GM23248 (cell line): ENCODE measurements at places on chromosomes 7 and 10.
A peak's percentile ranks its signal among the peaks of the same experiment; 100 is the strongest.

- no peak for DNase-seq
Measured at GRCh38 chr7:138727336-138728099, 26.4 kb upstream of the SVOPL start.

DNA sequence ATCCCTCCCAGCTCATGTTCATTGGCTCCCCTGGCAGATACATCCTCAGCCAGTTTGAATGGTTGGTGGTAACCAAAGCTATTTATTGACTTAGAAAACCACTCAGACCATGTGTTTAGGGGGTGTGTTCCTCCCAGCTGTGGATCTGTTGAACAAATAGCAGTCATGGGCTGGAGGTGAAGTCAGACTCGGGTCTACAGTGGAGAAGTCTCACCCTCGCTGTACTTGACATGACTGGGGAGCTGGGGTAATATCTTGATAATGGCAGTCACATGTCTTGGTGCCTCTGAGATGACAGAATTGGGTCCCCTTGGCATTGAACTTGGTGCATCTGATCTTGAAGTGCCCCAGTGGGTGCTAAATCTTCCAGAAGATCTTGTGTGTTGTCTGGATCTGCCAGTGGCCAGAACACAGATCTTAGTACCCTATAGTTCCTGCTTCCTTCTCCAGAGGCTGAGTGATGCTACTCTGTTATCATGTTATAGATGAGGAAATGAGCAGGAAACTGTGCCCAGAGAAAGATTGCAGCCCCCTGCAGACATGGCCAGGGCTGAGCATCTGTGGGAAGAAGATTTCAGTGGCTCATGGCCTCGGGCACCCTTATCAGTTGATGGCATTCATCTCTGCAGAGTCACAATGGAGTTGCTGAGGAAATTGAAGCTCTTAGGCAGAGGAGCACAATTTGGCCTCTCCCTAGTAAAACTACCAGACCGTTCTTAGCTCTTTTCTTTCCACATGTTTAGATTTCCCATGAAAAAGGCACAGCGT, 50.4 kb downstream of the ADRA2A start:
- no peak for DNase-seq

DNA sequence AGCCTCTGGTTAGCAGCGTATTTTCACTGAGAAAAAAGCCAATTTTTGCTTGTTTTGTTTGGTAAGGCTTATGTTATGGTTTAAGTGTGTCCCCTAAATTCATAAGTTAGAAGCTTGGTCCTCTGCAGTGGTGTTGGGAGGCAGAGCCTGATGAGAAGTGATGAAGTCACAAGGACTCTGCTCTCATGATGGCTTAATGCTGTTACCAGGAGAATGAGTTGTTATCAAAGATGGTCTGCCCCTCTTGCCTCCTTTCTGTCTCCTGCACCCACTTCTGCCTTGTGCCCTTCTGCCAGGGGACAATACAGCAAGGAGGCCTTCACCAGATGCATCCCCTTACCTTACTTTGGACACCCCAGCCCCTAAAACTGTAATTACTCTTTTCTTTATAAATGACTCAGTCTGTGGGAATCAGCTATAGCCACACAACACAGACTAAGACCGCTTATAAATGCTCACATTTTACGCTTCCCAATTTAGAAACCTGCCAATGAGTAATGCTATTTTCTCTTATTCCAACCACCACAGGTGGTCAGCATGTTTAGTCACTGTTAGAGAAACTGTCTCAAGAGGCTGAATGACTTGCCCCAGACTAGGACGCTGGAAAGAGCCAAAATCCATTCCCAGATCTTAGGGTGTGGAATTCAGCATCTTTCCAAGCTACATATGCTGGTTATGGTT, 6.1 kb upstream of the PKD1L1 start:
- DNase-seq = peak; percentile 63

DNA sequence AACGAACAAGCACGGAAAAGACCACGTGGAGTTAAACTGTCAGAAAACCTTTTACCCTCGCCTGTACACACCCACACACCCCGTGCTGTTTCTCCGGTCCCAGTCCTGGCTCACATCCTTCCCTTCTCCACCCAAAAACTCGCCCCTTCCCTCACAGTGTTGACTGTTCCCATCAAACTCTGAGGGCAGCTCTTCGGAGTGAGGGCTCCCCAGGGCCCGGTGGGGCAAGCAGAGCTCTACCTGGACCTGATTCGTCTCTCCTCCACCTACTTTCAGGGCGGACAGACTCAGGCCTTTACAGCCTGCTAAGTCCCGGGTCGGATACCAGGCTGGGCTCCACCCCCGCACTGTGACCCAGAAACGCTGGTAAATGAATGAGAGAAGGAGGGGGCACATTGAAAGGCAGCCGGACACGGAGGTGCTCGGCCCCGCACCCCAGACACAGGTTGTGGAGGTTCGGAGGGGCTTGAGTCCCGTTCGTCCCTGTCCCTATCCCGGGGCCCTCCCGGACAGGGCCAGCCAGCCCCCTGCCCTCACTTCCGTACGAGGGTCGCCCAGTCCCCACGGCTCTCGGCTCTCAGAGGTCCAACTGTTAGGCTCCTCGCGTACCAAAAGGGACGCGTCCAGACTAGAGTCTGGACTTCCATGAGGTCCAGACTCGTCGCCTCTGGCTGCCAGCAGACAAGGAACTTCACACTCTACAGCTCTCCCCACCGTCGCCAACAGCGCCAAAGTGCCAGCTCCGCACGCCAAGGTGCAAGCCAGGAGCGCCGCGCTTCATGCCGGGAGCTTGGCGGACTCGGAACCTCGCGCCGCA, 31.7 kb upstream of the ASL start:
- peak; percentile 73 for DNase-seq

GRCh38 chr10:76459016-76459730, 1027.7 kb downstream of the LRMDA start:
- no peak for DNase-seq

DNA sequence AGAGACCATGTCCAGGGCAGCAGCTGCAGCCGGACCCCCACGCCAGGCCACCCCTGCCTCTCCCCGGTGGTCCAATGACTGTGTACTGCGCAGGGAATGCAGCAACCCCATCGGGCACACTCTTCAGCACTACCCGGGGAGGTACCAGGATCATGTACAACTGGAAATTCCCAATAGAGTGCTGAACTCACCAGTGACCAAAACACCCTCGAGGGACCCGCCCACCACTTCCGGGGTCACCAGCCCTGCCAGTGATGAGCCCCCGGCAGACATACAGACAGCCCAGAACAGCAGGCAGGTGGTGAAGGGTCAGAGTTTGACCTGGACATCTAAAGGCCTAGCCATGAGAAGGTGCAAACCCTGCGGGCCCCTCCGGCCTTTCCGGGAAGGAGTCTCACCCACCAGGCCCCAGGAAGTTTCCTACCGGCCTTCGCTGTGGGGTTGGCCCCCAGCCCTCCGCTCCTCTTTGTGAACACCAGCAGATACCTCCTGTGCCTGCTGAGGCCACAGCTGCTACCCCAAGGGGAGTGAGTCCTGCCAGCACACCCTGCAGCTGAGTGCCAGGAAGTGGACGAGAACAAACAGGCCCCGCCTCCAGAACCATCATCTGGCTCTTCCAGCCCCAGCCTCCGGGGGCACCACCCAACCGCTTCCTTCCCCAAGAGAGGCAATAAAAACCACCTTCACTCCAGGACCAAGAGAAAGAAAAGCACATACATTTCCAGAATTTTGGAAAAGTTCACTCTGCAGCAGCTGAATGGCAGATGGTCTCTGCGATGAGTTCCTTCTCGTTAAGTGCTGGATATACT, 5.0 kb upstream of the ANKRD61 start:
- peak; percentile 72 for DNase-seq

- DNase-seq = peak; percentile 2
Measured at GRCh38 chr7:31478721-31479120, 35.2 kb upstream of the ITPRID1 start.

- no peak for DNase-seq
Measured at GRCh38 chr7:140570120-140570519, 70.5 kb downstream of the DENND2A start.

GRCh38 chr7:83441-83840, 108.9 kb upstream of the FAM20C start:
- DNase-seq = no peak

GRCh38 chr7:99102361-99102760, 41.5 kb downstream of the SMURF1 start:
- peak; percentile 73 for DNase-seq

DNA sequence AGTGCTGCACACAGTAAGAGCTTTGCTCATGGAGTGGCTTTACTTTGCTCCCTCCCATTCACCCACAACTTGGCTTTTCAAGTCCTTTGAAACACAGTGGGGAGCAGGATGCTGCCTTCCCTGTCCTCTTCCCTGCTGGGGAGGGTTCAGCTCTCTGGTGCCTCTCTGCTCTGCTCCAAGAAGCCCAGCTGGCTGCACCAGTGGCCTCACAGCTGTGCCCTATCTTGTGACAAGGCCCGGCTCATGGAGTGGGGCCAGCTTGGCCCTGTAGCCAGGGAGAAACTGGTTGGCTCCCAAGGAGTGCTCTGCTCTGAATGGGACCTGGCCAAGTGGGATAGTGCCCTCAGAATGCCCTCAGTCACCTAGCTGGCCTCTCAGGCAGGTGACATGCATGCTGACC, 212.3 kb upstream of the ZMIZ1 start:
- DNase-seq = no peak

DNA sequence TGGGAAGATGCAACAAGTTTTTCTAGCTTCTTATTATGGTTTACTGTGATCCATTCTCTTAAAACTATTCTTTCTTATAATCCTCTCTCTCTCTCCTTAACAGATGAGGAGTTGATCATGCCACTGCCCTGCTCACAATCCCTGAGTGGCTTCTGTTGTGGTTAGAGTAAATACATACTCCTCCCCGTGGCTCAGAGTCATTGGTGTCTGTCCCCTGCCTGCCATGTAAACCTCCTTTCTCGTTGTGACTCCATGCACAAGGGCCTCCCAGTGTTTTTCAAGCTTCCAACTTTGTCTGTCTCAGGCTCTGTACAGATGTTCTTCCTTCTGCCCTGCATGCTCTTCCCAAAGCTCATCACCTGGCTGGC, 20.4 kb downstream of the CCNY start:
- DNase-seq = no peak

- no peak for DNase-seq
Measured at GRCh38 chr7:47806701-47807103, 141.6 kb downstream of the PKD1L1 start.

DNA sequence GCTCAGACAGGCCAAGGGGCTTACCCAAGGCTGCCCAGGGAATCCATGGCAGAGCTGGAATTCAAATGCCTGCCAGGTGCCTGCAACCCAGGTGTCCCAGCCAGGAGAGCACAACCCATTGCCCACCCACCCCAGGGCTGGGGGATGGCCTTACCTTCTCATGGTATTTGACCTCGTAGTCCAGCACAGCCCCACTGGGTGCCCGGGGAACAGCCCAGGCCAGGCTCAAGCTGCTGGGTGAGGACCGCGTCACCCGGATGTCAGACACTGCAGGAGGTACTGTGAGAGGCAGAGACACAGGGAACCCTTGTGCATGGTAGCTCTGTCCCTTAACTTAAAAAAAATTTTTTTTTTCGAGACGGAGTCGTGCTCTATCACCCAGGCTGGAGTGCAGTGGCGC, 9.0 kb downstream of the EPHB4 start:
- no peak for DNase-seq

GRCh38 chr10:89197473-89197872, 9.6 kb downstream of the CH25H start:
- no peak for DNase-seq

GRCh38 chr7:55087521-55087961, 68.7 kb downstream of the EGFR start:
- DNase-seq = no peak

DNA sequence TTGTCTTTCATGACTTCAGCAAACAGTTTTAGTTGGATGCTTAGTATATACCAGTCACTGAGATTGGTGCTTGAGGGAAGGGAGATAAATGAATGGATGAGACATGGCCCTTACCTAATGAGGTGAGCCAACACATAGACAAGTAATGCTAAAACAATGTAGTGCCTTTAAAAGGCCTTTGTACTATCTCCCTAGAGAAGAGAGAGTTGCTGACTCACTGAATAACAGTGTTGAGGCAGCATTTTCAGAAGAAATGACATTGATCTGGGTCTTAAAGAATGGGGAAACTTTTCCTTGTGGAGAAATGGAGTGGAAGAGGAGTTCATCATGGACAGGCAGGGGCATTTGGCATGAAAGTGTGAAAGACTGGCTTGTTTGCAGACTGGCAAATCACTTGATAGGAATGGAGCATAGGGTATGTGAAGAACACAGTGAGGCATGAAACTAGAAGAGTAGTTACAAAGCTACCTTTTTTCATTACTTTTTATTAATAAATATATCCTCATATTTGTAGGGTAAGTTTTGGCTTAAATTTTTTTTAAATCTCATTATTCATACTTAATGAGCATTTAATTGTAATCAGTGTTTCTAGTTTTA, 91.2 kb downstream of the KAT6B start:
- peak; percentile 86 for DNase-seq

DNA sequence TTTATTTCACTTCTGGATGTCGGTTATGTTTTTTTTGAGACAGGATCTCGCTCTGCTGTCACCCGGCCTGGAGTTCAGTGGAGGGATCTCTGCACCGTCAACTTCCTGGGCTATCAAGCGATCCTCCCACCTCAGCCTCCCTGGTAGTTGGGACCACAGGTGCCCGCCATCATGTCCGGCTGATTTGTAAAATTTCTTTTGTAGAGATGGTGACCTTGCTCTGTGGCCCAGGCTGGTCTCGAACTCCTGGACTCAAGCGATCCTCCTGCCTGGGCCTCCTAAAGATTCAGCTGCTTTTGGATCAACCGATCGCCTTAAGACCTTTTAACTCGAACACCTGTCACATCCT, 606 bp upstream of the RABGEF1 start:
- peak; percentile 32 for DNase-seq

GRCh38 chr10:48249763-48250351, 24.6 kb downstream of the FRMPD2 start:
- DNase-seq = no peak

GRCh38 chr7:81736091-81736490, 33.8 kb downstream of the HGF start:
- DNase-seq = no peak

DNA sequence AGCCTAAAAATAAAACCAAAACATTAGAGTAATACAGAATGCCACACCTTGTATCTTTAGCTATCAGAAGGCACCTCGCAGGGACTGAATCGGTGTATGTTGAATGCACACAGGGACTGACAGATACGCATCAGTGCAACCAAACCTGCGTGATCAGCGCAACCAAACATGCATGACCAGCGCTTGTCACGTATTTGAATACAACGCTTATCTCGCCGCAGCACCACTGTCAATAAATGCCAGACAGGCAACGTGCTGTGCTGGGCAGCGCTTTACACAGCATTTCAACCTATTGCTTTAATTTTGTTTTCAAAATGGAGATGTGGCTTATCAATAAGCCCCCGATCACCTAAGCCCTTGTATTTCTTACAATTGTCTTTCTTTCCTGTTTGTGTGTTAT, 242.4 kb downstream of the SFMBT2 start:
- no peak for DNase-seq

DNA sequence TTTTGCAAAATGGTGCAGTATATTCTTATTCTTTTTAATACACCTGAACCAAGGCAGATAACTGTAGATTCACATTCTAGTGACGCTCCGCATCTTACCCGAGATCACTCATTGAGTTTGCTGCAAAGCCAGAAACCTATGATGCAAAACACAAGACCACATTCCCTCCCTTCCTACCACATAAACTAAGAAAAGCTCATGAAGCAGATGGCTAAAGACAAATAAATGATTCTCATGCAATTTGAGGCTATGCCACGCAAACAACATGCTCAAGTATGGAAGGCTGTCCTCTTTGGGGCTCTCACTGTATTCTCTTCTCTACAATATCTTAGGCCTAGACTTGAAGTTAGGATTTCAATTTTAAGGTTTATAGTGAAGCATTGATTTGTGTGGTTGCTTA, 95.0 kb upstream of the BMPER start:
- DNase-seq = no peak
